Calu3 (cell line): ENCODE measurements at places on chromosomes 7 and 10.

- DNase-seq = no peak
Measured at GRCh38 chr7:122544463-122544862, 154.5 kb downstream of the RNF133 start.

GRCh38 chr7:150855046-150855445, 2.7 kb downstream of the AOC1 start:
- DNase-seq = no peak

DNA sequence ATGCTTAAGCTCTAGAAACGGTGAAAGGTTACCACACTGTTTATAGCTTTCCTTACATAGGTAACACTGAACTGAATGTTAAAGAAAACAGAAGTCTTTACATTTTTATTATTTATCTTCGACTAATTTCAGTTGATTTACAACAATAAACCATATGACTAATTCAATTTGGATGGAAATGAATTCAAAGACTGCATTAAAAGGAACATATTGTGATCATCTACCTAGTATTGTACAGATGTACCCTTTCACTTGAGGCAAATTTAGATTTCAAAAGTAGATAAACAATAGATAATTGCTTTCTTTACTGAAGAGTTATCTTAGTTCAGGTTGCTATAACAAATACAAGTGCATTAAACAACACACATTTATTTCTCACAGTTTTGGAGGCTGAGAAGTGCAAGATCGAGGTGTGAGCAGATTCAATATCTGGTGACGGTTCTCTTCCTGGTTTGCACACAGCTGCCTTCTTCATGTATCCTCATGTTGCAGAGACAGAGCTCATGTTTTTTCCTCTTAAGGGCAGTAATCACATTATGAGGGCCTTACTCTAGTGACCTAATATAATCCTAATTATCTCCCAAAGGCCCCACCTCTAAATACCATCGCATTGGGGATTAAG, 15.0 kb upstream of the ARMC3 start:
- no peak for DNase-seq

DNA sequence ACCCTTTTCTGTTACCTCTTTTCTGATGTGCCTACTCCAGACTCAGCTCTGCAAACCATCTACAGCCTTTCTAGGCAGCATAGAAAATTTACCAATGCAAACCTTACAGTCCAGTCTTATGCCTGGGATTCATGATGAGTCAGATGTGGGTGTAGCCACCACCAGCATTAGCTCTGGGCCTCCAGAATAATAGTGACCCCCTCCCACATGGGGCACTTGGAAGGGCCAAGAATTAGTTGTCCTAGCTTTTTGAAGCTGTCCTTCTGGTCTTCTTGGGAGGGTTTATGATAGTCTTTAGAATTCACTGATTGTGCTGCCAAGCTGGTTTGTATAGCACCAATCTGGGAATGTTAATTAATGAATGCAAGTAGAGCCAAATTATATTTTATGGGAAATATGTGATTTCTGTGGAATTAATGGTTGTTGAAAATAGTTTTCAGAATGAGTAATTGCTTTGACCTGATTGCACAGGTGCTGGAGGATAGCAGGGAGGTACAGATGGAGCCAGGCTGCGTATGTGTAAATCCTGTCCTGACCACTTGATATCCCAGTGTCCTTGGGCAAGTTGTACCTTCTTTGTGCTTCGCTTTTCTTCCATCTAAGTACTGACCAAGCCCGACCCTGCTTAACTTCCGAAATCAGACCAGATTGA, 94.8 kb downstream of the CPED1 start:
- peak; percentile 16 for DNase-seq

- DNase-seq = peak; percentile 66
Measured at GRCh38 chr10:60943316-60944057, 498 bp downstream of the RHOBTB1 start.

- no peak for DNase-seq
Measured at GRCh38 chr10:75081379-75081778, 30.1 kb upstream of the SAMD8 start.

GRCh38 chr10:11602919-11603523, 8.4 kb downstream of the USP6NL start:
- DNase-seq = no peak

- no peak for DNase-seq
Measured at GRCh38 chr10:70533189-70533558, 54.6 kb downstream of the PALD1 start.

DNA sequence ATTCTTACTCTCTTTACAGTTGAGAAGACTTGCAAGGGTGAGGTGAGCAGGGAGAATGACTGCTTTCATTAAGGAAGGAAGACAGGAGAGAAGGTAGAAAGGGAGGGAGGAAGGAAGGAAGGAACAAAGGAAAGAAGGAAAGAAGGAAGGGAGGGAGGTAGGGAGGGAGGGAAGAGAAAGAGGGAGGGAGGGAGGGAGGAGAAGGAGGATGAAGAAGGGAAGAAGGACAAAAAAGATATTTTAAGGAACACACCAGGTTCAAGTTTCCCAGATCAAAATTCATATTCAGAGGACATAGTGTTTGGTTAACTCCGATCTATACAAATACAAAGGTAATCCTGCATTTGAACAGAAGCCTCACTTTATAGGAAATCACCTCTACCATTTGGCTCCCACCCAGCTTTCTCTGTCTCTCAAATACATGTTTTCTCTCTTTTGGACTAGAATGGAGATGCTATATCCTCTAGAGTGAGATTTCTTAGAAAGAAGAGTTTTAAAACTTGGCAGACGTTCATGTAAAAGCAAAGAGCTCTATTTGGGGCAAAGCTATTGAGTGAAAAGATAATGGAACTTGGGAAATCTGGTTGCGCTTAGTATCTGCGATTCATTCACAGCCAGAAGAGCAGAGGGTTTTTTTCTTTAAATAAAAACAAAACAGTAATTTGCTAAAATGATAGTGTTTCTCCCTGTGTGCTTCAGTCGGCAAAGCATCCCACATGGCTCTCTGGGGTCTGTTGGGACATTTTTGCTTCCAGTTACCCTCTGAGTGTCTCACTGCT, 261.9 kb upstream of the LYZL1 start:
- DNase-seq = no peak

GRCh38 chr7:66903360-66904062, 17.5 kb upstream of the TMEM248 start:
- no peak for DNase-seq

GRCh38 chr7:2904202-2904601, 60.1 kb upstream of the GNA12 start:
- DNase-seq = no peak

DNA sequence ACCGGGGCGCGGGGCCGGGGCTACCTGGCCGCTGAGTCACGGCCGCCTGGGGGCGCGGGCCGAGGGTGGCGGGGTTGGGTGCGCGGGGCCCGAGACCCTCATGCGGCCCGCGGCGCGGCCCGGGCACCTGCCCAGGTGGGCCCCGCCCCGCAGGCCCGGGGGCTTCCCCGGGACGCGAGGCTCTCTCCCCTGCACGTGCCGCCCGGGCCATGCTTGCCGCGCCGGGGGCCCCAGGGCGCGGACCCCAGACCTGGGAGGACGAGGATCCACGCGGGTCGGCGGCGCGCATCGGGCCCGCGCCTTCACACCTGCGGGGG, 402 bp downstream of the MAFK start:
- DNase-seq = no peak

DNA sequence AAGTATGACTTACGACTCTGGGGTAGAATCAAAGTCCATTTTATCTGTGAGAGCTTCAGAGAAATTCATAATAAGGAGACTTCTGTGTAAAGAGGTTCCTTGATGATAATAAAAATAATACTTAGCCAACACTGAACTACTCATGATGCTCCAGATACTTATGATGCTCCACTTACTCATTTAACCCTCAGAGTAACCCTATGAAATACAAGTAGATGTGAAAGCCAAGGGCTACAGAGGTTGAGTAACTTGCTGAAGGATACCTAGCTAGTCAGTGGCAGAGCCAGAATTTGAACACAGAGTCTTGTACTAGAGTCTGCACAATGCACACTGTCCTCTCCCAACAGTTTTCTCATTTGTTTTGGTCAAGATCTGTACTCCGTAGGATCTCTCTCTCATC, 89.5 kb downstream of the HECW1 start:
- DNase-seq = no peak

DNA sequence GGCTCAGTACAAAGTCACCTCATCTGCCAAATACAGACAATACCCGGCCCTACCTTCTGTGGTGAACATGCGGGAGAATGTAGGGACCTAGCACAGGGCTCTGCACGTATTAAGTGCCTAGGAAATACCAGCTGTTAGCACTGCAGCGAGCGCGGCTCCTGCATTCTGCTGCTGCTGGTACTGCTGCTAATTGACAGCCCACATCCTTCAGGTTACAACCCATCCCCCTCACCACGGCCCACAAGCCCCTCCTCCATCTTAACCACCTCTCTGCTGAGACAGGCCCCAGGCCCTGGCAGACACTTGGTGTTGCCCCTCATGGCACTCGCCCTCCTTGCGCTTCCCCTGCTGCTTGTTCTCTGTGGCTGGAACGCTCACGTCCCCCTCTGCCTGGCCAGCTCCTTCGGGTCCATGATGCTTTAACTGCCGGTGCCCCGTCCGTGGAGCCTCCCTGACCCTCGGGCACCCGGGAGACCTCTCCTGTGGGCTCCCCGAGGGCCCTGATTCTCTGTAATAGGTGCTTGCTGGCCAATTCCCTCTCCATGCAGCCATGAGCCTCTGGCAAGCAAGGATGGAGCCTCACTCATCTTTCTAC, 53.3 kb upstream of the LOXL4 start:
- DNase-seq = no peak

DNA sequence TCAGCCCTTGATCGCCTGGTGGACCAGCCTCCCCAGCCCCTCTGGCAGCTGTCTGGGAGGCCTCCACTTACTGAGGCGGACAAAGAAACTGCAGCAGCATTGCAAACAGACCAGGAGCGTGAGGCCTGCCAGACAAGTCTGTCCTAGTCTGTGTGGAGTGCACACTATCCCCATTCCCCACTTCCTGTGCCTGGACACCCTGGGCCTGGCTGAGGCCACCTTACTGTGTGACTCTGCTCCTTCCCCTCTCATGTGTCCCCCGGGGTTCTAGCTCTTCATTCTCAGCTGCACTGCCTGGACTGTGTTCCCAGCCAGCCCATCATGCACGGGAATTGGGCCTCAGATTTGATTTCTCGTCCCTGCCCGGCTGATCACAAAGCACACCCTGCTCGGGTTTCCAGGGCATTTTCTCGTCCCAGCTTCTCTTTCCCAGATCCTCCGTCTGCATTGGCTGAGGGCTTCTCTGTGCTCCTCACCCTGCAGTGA, 16.7 kb upstream of the C10orf90 start:
- no peak for DNase-seq

DNA sequence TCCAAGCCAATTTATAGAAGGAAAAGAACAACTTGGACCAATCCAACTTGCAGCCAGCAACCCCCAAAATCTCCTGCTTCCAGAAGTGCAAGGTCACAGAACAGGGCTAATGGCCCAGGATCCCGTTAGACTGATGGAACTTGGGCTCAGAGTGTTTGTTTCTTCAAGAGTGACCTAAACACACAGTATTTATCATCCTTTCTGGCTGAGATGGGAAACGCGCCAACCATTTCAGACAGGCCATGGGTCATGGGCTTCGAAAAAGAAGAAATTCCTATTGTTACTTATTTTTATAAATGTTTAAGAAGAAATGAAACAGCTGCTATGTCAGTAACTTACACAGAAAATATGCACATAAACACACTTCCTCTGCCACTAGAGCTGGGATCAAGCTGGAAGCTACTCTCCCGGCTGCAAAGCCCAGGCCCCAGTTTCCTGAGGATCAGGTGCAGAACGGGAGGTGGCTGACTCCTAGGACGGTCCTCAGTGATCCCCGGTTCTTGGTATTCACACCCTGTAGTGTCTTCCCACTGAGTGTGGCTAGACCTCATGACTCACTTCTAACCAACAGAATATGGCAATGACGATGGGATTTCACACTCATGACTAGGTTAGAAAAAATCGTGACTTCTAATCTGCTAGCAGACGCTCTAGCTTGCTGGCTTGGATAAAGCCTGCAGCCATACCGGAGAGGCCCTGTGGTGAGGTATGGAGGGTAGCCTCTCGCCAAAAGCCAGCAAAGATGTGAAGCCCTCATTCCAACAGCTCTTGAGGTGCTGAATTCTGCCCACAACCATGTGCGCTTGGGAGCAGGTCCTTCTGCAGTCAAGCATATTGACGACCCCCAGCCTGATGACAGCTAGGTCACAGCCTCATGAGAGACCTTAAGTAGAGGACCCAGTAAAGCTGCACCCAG, 60.2 kb downstream of the CHST15 start:
- no peak for DNase-seq

- no peak for DNase-seq
Measured at GRCh38 chr7:22771872-22772228, 44.9 kb downstream of the IL6 start.

- DNase-seq = no peak
Measured at GRCh38 chr7:55498770-55499169, 73.5 kb downstream of the VOPP1 start.

DNA sequence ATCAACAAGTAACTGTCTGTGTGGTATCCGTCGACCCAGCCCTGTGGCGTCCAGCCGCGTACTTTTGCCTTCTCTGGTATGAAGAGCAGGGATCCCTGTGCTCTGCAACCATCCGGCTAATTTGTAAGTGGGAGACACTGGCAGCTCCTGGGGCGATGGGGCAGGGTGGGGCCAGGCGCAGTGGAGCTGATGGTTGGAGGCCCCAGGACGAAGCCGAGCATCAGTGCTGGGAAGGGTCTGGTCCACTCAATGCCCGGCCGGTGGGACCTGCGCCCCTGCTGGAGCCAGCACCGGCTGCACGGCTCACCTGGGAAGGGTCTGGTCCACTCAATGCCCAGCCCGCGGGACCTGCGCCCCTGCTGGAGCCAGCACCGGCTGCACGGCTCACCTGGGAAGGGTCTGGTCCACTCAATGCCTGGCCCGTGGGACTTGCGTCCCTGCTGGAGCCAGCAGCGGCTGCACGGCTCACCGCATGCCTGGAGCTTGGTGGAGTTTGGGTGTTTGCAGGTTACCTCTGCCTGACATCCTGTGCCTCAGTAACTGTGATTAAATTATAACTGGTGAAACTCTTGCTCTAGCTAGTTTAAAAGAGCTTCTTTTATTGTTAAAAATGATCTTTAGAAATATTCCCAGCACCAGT, 96.1 kb downstream of the NKX6-2 start:
- no peak for DNase-seq

DNA sequence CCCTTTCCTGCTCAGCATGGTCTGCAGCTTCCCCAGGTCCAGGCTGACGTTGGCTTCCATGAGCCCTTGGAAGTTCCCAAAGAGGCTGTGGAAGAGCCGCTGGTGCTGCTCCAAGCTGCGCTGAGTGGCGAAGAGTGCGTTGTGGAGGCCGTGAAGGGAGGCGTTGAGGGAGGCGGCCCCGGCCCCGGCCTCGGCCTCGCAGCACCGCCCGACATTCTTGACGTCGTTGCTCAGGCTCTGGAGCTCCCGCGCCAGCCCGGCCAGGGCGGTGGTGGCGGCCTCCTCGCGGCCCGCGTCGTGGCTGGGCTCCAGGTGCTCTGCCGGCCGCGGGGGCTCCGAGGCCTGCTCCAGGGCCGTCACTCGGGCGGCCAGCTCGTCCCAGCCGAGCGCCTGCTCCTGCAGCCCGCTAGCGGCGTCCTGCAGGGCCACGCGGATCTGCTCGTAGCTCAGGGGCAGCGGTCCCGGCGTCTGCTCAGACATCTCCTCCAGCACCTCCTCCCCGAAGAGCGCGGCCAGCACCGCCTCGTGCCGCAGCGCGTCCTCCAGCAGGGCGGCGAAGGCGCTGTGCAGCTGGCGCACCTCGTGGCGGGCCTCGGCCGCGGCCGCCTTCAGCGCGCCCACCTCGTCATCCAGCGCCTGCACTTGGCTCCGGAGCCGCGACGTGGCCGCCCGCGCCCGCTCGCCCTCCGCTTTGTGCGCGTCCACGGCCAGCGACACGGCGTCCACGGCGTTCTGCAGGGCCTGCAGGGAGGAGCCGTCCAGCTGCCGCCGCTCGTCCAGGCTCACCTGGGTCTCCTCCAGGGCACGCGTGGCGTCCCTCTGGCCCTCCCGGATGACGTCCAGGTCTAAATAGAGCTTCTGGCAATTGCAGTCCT, 14.7 kb downstream of the MMRN2 start:
- DNase-seq = no peak
